ENCODE measurements at places on chromosomes 3 and 15.

DNA sequence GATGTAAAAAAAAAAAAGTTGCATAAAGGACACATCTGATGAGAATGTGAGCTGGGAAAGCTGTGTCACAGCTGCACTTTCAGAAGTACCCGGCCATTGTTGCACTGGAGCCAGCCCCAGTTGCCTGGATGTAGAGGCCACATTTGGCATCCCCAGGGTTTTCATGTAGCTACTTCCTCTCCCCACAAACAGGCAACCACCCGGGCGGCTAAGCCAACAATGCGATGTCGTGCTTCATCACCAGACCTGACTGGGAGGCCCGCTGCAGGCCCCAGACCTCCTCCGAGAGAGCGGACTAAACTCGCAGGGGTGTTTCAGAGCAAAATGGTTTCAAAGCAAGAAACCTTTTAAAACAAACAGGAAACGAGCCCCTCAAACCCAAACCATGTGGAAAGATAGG, 142.3 kb downstream of the TMCO5A start:
- DNase-seq = no peak

DNA sequence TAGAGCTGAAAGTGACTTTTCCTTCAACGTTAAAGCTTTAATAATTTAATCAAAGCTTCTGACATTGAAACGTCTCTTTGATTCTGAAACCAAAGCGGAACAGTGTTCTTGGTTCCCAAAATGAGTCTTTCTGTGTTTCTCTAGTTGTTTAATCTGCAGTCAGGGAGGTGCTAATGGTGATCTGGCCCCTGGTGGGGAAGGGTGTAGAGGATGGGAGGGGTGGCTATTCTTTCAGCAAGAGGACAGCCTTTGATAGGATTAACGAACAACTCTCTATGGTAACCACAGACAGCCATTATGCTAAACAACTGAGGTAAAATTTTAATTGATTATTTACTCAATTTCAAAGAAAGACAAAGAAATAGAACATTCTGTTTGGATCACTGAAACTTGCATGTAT, 79.9 kb upstream of the CADPS start:
- no peak for DNase-seq

DNA sequence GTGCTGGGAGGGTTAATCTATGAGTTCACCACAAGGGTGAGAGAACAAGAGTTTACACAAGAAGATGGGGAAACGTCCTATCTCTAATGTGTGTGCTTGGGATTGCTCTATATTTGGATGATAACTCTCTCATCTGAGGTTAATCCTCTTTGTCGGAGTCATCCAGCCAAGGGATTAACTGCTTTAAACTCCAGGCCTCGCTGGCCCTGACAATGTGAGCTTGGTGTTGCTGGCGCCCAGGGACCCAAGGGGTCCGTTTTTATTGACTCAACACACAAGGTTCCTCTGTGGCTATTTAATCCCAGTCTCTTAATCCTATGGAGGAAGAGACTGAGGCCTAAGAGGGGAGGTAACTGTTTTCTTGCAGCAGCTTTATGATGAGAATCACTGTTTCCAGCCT, 14.2 kb downstream of the SV2B start:
- no peak for DNase-seq

- no peak for DNase-seq
Observed at GRCh38 chr15:71273731-71274447, 158.6 kb downstream of the THSD4 start.

DNA sequence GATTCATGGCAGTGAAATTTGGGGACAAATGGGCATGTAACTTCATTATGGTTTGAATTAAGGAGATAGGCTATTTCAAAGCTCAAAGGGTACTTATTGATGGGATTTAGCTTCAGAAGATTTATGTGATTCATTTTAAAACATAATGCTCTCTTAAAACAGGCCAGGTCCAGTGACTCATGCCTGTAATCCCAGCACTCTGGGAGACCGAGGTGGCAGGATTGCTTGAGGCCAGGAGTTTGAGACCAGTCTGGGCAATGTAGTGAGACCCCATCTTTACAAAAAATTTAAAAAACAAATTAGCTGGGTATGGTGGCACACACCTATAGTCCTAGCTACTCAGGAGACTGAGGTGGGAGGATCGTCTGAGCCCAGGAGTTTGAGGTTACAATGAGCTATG, 11.5 kb downstream of the THAP10 start:
- DNase-seq = no peak

DNA sequence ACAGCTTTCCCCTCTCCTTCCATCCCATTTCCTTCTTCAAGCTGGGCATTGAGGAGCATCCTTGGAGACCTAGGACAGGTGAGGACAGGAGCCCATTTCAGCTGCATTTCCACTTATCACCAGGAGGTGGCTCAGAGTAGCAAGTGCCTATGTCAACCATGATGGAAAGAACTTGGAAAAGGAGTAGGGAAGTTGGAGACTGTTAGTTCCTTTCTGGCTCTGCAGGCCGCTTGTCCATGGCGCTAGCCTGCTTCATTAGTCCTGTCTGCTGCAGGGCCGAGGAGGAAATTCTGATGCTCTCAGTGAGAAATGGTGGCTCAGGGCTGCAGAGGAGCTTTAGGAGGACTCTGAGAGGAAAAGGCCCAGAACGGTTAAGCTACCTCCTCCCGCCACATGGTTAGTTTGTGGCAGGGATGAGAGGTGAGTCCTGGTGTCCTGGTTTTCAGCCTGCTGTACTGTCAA, 7.0 kb upstream of the CD276 start:
- DNase-seq = no peak

- DNase-seq = no peak
Observed at GRCh38 chr3:28050885-28051284, 190.5 kb upstream of the CMC1 start.

GRCh38 chr3:167491621-167492020, 17.8 kb upstream of the SERPINI2 start:
- no peak for DNase-seq

DNA sequence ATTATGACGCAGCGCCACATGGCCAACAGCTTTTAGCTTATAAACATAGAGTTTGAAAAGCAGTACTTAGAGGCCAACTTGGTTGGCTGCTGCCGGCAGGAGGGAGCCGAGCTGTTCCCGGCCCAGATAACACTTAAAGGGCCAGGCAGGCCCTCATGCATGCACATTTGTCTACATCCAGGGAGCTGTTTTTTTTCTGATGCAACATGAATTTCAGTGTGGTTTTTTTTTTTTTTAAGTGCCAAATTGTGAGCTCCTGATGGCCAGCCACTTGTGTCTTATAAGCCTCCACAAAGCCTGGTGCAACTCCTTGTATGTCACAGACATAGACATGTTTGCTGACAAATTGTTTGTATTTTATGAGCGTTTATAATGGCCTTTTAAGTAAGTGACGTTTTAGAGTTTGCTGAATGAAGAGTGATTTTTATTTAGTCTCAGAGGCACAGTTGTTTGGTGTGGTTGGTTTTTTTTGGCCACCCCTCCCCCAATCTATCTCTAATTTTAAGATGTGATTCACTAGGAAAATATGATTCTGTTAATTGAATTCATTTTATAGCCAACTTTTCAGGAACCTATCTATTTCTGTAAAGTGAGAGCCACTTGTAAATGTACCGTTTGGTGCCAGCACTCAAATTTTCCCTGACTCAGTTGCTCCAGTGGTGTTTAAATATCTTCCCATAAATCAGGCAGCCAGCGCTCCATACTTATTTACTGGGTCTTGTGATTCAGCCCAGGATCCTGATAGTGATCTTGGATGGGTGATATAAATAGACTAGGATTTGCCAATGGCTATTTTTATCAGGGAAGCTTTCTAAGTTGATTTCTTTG, 134.3 kb downstream of the VGLL4 start:
- DNase-seq = no peak

- DNase-seq = no peak
Observed at GRCh38 chr15:31461911-31462480, 135.4 kb downstream of the KLF13 start.

DNA sequence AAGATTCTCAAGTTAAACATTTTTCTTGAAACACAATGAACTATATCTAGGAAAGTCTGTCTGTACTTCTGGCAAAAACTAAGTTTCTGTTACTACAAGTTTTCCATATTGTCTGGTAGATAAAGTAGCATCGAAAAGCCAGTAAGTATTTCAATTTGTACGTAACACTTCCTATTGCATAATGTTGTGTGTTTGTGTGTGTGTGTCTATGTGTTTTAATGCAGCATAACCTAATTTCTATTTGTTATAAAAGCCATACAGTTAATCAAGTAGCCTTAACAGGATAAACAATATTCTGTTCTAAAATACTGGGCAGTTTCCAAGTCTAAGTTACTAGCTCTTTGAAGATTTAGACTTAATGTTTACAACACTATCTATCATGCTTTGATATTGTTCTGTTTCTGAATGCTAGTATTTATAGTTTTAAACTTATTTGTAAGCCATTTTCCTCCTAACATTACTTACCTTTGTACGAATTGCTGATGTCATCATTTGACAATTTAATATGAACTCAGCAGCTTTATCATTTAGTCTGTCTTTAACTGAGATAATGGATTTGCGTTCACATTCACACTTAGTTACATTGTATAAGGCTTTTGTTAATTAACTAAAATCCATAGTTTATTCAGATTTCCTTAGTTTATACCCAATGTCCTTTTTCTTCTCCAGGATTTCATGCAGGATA, 163.9 kb downstream of the CBLB start:
- no peak for DNase-seq

GRCh38 chr3:102460579-102460978, 25.8 kb downstream of the ZPLD1 start:
- no peak for DNase-seq

GRCh38 chr3:109337393-109337792, at the start of gene DPPA4:
DPPA4 (minus strand) TSS chr3:109337546; CDS start chr3:109337517, 29 bp downstream.
- DNase-seq = no peak

DNA sequence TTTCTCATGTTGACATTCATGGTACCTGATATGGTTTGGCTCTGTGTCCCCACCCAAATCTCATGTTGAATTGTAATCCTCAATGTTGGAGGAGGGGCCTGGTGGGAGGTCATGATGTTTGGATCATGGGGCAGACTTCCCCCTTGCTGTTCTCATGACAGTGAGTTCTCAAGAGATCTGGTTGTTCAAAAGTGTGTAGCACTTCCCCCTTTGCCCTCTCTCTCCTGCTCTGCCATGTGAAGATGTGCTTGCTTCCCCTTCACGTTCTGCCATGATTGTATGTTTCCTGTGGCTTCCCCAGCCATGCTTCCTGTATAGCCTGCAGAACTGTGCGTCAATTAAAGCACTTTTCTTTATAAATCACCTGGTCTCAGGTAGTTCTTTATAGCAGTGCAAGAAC, 3.3 kb upstream of the UBL7 start:
- no peak for DNase-seq

DNA sequence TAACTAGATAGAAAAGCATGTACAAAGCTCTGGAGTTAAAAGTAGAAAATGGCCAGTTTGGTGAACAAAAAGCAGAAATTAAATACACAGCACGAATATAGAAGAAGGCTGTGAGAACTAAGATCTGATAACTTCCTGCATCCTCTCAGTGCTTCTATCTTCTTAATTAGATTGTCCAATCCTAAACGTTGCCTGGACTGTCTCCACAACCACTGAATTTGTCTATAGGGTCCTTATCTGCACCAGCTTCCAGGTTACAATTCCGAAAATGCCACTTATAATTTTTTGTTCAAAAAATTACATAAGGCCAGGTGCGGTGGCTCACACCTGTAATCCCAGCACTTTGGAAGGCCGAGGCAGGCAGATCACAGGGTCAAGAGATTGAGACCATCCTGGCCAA, 626.3 kb downstream of the TBL1XR1 start:
- DNase-seq = no peak

DNA sequence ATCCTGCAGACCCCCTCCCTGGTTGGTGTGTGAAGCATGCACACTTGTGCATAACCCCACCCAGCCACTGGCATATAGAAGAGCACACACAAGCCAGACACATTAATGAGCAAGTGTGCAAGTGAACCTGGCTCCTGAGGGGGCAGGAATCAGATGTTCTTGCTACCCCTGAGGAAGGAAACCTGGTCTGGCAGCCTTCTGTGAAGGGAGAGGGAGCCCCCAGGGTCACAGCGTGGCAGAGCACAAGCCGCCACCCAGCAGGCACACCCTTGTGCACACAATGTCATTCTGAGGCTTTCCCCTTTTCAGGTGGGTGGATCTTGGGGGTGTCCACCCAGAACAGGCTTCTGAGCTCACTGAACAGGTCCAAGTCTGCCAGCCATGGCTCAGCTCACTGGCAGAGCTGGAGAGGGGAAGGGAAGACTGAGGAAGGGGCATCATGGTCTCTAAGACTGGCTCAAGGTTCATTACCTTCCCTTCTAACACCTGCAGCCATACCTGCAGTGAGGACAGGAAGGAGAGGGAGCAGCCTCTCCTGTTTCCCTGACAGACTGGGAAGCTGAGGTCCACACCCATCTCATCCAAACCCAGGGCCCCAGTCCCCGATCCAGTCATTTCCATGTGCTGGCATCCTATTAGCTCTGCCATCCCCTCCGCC, 31.6 kb upstream of the SEMA3F start:
- no peak for DNase-seq

GRCh38 chr3:157226173-157226847, 66.4 kb upstream of the CCNL1 start:
- DNase-seq = no peak

GRCh38 chr3:34758630-34759261, 880.6 kb upstream of the ARPP21 start:
- DNase-seq = no peak

DNA sequence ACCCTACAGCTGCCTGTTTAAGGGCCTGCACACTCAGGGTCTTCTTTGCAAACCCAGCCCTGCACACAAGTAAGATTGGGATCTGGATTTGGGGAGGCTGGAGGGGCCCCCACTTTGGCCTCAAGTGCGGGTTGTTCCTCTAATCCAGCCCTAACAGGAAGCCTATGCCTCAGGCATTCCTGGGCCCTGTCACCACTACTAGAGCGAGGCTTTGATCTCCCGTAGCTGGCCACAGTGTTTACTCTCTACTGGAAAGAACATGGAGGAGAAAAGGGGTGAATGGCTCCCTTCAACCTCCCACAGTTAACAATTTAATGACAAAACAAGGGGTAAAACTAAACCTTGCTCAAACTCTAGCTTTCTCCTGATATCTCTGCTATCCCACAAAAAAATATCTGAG, 48.4 kb downstream of the DZIP1L start:
- DNase-seq = no peak

GRCh38 chr3:169811631-169812331, 889 bp upstream of the LRRIQ4 start:
- DNase-seq = no peak

DNA sequence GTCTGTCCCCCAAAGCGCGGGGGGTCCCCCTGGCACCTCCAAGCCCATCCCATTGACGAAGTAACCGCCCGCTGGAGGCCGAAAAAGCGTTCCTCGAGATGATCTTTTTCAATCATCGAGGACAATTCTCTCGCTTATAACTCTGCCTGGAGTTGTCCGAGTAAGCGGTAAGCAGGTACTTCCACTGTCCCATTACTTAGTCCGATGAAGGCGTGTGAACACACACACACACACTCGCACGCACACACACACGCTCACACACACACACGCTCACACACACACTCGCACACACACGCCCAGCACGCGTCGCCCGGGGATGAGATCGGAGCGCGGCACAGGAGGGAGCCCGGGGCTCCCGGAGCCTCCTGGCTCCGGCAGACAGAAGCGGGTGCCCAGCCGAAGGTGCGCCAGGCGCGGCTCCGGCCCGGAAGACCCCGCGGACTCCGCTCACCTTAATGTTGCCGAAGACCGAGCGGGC, 430 bp downstream of the SLCO2A1 start:
- DNase-seq = no peak
